ENCODE measurements at places on chromosomes 7 and 10.
A peak's percentile ranks its signal among the peaks of the same experiment; 100 is the strongest.

DNA sequence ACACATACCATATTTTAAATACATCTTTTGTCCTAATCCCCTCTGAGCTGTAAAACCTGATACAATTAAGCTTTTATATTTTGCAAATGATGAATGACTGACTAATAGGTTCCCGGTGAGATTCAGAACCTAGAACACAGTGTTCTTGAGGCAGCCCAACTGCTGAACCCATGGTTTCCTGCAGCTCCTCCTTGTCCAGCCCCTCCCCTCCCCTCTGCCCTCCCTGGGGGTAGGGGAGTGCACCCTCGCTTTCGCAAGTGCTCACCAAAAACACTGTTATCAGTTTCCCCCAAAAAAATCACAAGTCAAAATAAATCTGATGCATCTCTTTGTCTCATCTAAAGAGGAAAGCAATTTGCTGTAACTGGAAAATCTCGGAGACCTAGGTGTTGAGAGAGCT is 602.8 kb downstream of the KCNMA1 start:
- no peak for DNase-seq

GRCh38 chr7:123712619-123713018 is 36.2 kb downstream of the WASL start:
- peak; percentile 30 for DNase-seq

- no peak for DNase-seq
Observed at GRCh38 chr7:94436018-94436604, 41.4 kb downstream of the COL1A2 start.

DNA sequence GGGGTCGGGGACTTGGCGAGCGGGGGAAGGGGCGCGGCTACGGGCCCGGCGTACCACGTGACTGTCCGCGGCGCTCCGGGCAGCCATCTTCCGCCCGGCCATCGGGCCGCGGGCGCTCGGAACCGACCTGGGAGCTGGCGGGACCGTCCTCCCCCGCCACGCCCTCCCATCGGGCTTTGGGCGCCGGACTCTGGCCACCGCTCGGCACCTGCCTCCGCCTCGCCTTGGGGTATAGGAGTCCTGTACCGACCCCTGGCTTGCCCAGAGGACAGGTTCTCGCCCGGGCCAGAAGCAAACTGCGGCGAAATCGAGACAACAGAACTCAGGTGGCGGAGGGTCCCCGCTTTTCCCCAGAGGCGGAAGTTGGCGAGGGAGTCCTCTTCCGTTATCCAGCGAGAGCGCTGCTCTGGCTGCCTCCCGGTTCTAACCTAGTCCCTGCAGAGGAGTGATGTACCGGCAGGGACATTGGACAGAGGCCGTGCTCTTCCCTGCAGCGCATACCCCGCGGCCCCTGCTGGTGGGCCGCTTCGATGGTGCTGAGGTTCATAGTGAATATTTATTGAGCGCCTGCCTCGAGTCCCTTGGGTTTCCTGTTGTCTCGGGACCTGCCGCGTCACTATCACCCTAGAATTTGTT is 1.2 kb upstream of the SGMS1 start:
- DNase-seq: no peak

- DNase-seq: no peak
Observed at GRCh38 chr7:98362517-98362916, 38.4 kb downstream of the BAIAP2L1 start.

GRCh38 chr7:27123477-27124053 is 7.0 kb downstream of the HOXA4 start:
- DNase-seq: no peak

DNA sequence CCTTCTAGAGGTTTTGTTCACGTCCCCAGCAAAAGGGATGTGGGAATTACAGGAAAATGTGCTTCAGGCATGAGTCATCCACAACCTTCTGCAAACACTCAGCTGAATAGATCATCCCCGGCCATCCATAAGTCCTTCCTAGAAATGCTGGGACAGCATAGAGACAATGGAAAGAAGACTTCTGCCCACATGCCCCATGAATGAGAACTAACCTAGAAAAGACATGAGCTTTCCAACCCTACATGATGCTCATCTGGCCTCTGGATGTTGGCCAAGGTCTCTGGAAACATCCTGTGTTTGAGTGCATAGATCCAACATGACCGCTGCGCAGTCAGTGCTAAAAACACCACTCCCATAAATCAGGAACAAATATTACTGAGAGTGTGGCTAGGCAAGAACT is 277.5 kb downstream of the PLXNA4 start:
- DNase-seq: no peak

DNA sequence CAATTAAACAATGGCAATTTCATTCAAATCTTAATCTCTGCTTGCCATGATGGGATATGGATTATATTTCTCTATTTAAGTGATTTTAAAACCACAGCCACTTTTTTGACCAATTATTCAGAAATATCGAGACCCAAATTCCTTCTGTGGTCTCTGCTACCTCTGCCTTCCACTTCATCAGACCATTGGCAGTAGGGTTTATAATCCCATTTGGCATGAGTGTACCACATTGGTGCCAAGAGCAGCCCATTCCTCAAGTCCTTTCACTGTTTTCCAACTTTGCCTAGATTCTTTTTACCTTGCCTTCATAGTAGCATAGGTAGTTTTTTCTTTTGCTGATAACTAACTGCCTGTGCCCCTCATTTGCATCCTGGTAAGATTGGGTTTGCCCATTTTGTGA is 319.9 kb downstream of the ARL4A start:
- no peak for DNase-seq

- no peak for DNase-seq
Observed at GRCh38 chr10:117499248-117500105, 43.1 kb upstream of the EMX2 start.

GRCh38 chr7:69773535-69774225 is 175.4 kb downstream of the AUTS2 start:
- DNase-seq: no peak

- DNase-seq: no peak
Observed at GRCh38 chr10:111075577-111076185, 1.1 kb upstream of the ADRA2A start.

DNA sequence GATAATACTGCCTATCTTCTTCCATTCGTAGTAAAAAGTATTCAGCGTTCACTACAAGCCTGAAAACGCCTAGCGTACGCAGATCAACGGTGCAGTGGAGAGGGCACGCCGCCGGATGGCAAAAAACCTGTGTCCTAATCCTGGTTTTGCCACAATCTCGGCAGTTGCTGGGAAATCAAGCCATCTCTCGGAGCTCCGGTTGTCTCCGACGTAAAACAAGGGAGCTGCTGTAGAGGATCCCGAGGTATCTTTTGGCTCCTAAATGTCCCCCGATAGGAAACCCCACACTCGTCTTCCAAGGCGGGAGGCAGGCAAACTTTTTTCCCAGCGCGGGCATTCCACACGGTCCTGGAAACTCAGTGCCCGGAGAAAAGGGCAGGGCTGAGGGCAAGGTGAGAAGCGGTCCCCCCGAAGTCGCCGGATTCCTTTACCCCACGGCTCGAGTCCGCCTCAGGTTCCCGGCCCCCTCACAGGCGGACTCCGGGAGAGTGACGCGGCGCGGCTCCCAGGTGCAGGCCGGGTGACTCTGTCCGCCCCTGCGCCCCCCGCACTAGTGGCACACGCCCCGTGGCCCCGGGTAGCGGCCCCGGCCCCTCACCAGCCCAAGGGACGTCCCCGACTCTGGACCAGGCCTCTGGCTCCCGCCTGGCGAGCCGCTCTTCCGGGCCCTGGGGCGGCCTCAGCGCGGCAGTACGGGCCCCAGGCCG is 649 bp downstream of the IDE start:
- no peak for DNase-seq

Measured in AG04450 (cell line).